Esophagus squamous epithelium (tissue), 5 donors: ENCODE measurements at places on chromosomes 2 and 18. TPM values are rescaled to one million over a fixed set of nuclear protein-coding genes. Genes with fewer than 3 reads are reported as not detected.

The PARD3B gene
- total RNA-seq, result 2.4 TPM

The TMSB10 gene
- total RNA-seq, result 3,802 TPM

The ZNF519 gene
- 5.1 TPM for total RNA-seq

The AGFG1 gene
- 31.3 TPM for total RNA-seq

The LCT gene
- total RNA-seq, result not detected

The NFE2L2 gene
- 147 TPM for total RNA-seq

The ALPP gene
- total RNA-seq, result not detected

The DYSF gene
- total RNA-seq, result 3.0 TPM

The CHAC2 gene
- total RNA-seq, result 6.4 TPM

The UPP2 gene
- not detected for total RNA-seq

The TBR1 gene
- total RNA-seq, result not detected

The IL37 gene
- total RNA-seq, result not detected

The THSD7B gene
- total RNA-seq, result 0.49 TPM

The WBP1 gene
- total RNA-seq, result 28.2 TPM

The POTEI gene
- not detected for total RNA-seq

The MC5R gene
- not detected for total RNA-seq

The FIGN gene
- total RNA-seq, result 1.6 TPM

The INO80B gene
- total RNA-seq, result 41.9 TPM

The FSHR gene
- total RNA-seq, result not detected

The NEUROD1 gene
- total RNA-seq, result not detected

The SNX17 gene
- total RNA-seq, result 65.4 TPM

The EMILIN2 gene
- 3.2 TPM for total RNA-seq

The ANKAR gene
- 1.8 TPM for total RNA-seq

The MTHFD2 gene
- 34.6 TPM for total RNA-seq

The ZNF638 gene
- total RNA-seq, result 67.3 TPM

The EFR3B gene
- total RNA-seq, result under 0.01 TPM

The SANBR gene
- 5.4 TPM for total RNA-seq

The STPG4 gene
- total RNA-seq, result not detected

The CABLES1 gene
- 4.4 TPM for total RNA-seq

The CTNNA2 gene
- total RNA-seq, result not detected
